ENCODE measurements at places on chromosomes 7 and 10.

GRCh38 chr10:106643473-106643872 is 521.0 kb downstream of the SORCS1 start:
- DNase-seq: no peak

GRCh38 chr7:43792471-43793150 is 34.1 kb downstream of the BLVRA start:
- no peak for DNase-seq

- no peak for DNase-seq
These were observed 118.7 kb downstream of the HIPK2 start for GRCh38 chr7:139658908-139659675.

GRCh38 chr7:143495851-143496250 is 18.2 kb downstream of the TAS2R41 start:
- DNase-seq: no peak

DNA sequence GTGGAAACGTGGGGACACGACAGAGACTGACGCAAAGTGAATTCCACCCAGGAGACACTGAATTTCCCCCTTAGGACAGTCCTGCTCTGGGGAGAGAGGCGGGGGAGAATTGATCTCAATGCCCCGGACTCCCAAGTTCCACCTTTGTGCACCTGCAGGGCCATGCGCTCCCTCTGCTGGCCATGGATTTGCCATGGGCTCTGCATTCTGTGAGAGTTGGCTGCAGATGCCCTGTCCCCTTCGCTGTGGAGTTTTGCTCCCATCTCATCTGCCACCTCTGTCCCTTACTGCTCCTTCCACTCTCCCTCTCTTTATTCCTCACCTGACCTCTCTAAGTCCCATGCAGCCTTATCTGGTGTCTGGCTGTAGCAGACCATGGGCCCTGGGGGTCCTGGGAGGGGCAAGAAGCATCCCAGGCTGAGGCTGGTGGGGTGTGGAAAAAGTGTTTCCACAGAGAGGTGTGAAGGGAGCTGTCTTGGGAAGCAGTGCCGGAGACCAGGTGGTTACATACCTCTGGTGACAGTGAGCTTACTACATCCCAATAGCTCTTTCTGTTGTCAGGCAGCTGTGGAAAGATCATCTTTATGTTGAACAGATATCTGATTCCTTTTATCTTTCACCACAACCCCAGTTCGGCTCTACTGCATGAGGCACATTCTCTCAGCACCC is 14.3 kb downstream of the GHRHR start:
- DNase-seq: no peak

- DNase-seq: no peak
These were observed 9.0 kb downstream of the SLC16A12 start for GRCh38 chr10:89526358-89526757.

DNA sequence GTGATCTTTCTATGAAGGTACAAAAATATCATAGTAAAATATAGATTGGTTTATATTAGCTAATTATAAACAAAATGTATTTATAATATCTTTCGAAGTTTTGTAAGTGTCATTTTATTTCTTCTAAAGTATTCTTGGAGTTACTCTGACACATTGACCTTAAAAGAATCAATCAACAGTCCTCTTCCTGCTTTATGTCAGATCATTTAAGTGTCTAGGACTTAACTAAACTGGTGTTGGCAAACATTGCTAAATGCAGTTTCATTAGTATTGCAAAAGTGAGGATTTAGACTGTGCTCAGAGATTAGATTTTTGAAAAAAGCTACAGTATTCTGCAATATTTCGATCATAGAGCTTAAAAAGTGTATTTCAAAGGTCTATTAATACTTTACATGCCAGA is 10.3 kb downstream of the GLCCI1 start:
- DNase-seq: no peak

DNA sequence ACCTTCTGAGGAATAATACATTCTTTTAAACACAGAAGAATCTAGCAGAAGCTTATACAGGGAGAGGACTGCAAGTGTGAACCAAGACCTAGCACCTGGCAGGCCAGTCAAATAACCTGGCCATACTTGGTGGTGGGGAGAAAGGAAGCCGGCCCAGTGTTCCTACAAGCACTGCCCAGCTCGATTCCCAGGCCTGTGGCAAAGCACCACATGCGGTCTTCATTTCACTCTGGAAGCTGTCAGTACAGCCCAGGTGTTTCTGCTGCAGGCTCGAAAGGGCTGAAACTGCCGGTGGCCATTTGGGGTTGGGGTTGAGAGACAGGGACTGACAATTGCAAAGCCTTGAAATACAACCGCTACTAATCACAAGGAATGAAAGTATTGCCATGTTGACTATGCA is 50.8 kb upstream of the EGFR start:
- no peak for DNase-seq

GRCh38 chr7:104328970-104329825 is 795 bp downstream of the LHFPL3 start:
- no peak for DNase-seq

- DNase-seq: no peak
These were observed 4.3 kb upstream of the GIMAP5 start for GRCh38 chr7:150732786-150733481.

- DNase-seq: no peak
These were observed 25.2 kb upstream of the DMTF1 start for GRCh38 chr7:87127019-87127418.

GRCh38 chr7:55187701-55188491 is 169.1 kb downstream of the EGFR start:
- DNase-seq: no peak

- peak; percentile 98 for DNase-seq
These were observed 182.5 kb downstream of the LRMDA start for GRCh38 chr10:75613685-75614504.

- DNase-seq: no peak
These were observed 1.3 kb upstream of the ACHE start for GRCh38 chr7:100896732-100897608.

- DNase-seq: no peak
These were observed 324.8 kb upstream of the PHYHIPL start for GRCh38 chr10:58851606-58852005.

DNA sequence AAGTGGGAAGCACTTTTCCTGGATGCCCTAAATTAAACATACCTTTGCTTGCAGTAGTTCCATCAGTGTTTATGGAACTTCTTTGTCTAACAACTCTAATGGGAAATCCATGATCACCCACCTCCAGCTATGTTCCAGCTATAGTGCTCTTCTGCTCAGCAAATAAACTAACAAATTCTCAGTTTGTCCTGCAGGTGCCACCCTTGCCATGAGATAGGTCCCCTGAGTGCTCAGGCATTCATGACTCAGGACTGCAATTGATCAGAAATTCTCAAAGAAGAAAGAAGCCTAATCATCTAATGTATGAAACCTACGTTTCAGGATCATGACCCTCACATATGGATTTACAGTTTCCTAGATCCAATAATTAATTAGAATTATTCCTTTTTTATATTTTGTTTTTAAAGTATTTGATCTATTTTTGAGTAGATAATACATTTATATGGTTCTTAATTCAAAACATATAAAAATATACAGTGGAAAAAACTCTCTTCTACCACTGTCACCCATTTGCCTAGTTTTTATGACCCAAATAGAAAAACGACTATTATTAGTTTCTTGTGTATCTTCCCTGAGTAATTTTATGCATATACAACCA is 48.7 kb upstream of the DYNC1I1 start:
- no peak for DNase-seq

- no peak for DNase-seq
These were observed 155.5 kb downstream of the KCNMA1 start for GRCh38 chr10:77482072-77482471.

GRCh38 chr10:12262278-12262981 is 66.4 kb downstream of the CDC123 start:
- no peak for DNase-seq
